ENCODE measurements at places on chromosomes 2 and 18. TPM values are rescaled to one million over a fixed set of nuclear protein-coding genes. Genes with fewer than 3 reads are reported as not detected.

GRCh38 chr2:69089266-69089665, 76.3 kb downstream of the ANTXR1 start:
- H3K4me3 ChIP-seq, result no peak overlapping the region
- peaks cover 2% of the 10 kb centered on the region for H3K36me3 ChIP-seq
- DNase-seq, result no peak
- no peak overlapping the region for H3K27ac ChIP-seq

GRCh38 chr2:47950340-47951301, 44.3 kb upstream of the FBXO11 start:
- no peaks in the 10 kb centered on the region for H3K27me3 ChIP-seq
- no peak overlapping the region for H3K27ac ChIP-seq
- no peak overlapping the region for H3K4me3 ChIP-seq
- H3K4me1 ChIP-seq, result no peaks in the 10 kb centered on the region
- no peak for DNase-seq

- no peaks in the 10 kb centered on the region for H3K4me1 ChIP-seq
- H3K36me3 ChIP-seq, result no peaks in the 10 kb centered on the region
- no peak overlapping the region for H3K27ac ChIP-seq
- H3K27me3 ChIP-seq, result no peaks in the 10 kb centered on the region
Observed at GRCh38 chr2:155679647-155680046, 652.9 kb downstream of the NR4A2 start.

GRCh38 chr18:59993560-59993959, 93.8 kb downstream of the PMAIP1 start:
- no peak overlapping the region for H3K4me3 ChIP-seq
- H3K27ac ChIP-seq, result no peak overlapping the region
- no peaks in the 10 kb centered on the region for H3K36me3 ChIP-seq
- H3K4me1 ChIP-seq, result no peaks in the 10 kb centered on the region
- no peaks in the 10 kb centered on the region for H3K27me3 ChIP-seq

- H3K4me3 ChIP-seq, result no peak overlapping the region
- H3K27ac ChIP-seq, result no peak overlapping the region
- H3K27me3 ChIP-seq, result no peaks in the 10 kb centered on the region
- H3K4me1 ChIP-seq, result no peaks in the 10 kb centered on the region
Observed at GRCh38 chr2:234492717-234493485, 4.0 kb downstream of the ARL4C start.

DNA sequence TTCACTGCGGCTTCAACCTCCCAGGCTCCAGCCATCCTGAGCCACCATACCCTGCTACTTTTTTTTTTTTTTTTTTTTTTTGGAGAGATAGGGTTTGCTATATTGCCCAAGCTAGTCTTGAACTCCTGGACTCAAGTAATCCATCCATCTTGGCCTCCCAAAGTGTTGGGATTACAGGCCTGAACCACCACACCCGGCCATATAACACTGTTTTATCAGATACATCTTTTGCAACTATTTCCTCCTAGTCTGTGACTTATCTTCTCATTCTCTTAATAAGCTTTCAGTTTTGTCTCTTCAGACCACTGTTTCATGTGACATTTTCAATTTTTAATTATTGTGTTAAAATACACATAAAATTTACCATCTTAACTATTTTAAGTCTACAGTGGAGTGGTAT, 35.7 kb upstream of the FAM117B start:
- no peaks in the 10 kb centered on the region for H3K27me3 ChIP-seq
- DNase-seq, result no peak
- H3K36me3 ChIP-seq, result no peaks in the 10 kb centered on the region
- no peaks in the 10 kb centered on the region for H3K4me1 ChIP-seq
- H3K4me3 ChIP-seq, result no peak overlapping the region

Gene LTBP1
- 551 TPM for total RNA-seq

Gene LAMA3
- total RNA-seq, result 14.2 TPM

Gene DNER
- 0.45 TPM for total RNA-seq

GRCh38 chr2:147482111-147482895, 362.5 kb upstream of the ACVR2A start:
- no peaks in the 10 kb centered on the region for H3K27me3 ChIP-seq
- no peak overlapping the region for H3K27ac ChIP-seq
- no peaks in the 10 kb centered on the region for H3K4me1 ChIP-seq
- no peaks in the 10 kb centered on the region for H3K36me3 ChIP-seq
- no peak for DNase-seq

DNA sequence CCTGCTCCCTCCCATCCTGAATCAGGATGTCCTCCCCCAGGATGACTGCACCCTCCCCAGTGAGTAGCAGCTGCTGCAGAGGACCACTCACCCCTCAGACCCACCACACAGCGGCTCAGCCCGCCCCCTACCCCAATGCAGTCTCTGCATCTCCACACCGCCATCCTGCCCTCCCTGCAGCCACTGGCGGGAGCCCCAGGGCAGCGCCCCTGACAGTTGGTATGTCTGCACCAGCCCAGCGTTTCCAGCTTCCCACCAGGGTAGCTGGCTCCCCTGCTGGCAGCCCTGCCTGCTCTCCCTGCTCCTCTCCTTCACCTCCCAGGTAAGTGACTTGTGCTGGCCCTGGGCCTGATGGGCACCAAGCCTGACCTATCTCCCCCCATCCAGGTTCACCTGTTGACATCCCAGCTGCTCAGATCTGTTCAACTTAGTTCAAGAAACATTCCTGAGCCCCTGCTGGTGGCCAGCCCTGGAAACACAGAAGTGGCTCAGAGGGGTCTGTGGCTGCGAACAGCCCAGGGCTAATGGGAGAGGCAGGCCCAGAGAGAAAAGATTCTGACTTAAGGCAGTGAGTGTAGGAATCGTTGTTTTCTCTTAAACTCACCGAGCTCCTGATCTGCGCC, 117.7 kb upstream of the RAB6C start:
- H3K27ac ChIP-seq, result no peak overlapping the region
- no peaks in the 10 kb centered on the region for H3K36me3 ChIP-seq
- no peak overlapping the region for H3K4me3 ChIP-seq
- no peaks in the 10 kb centered on the region for H3K4me1 ChIP-seq

- H3K4me3 ChIP-seq, result no peak overlapping the region
- H3K27ac ChIP-seq, result no peak overlapping the region
- H3K27me3 ChIP-seq, result no peaks in the 10 kb centered on the region
- H3K4me1 ChIP-seq, result no peaks in the 10 kb centered on the region
Observed at GRCh38 chr2:223306371-223306770, 254.4 kb downstream of the KCNE4 start.

Gene CHN1
- total RNA-seq, result 23.0 TPM

Gene ARMC9
- total RNA-seq, result 86.8 TPM

- H3K36me3 ChIP-seq, result no peaks in the 10 kb centered on the region
- no peaks in the 10 kb centered on the region for H3K27me3 ChIP-seq
- no peak overlapping the region for H3K27ac ChIP-seq
Observed at GRCh38 chr2:239948100-239948881, 76.9 kb downstream of the NDUFA10 start.

- no peak overlapping the region for H3K27ac ChIP-seq
- H3K36me3 ChIP-seq, result no peaks in the 10 kb centered on the region
- H3K4me1 ChIP-seq, result no peaks in the 10 kb centered on the region
Observed at GRCh38 chr2:104872866-104873688, 19.2 kb downstream of the POU3F3 start.

- no peak for DNase-seq
- H3K27ac ChIP-seq, result no peak overlapping the region
- H3K4me3 ChIP-seq, result no peak overlapping the region
- H3K4me1 ChIP-seq, result no peaks in the 10 kb centered on the region
- H3K27me3 ChIP-seq, result no peaks in the 10 kb centered on the region
- no peaks in the 10 kb centered on the region for H3K36me3 ChIP-seq
Observed at GRCh38 chr2:126644630-126645191, 11.2 kb upstream of the GYPC start.

- no peak overlapping the region for H3K27ac ChIP-seq
- peaks cover 29% of the 10 kb centered on the region for H3K4me1 ChIP-seq
- DNase-seq, result no peak
- no peaks in the 10 kb centered on the region for H3K36me3 ChIP-seq
- no peaks in the 10 kb centered on the region for H3K27me3 ChIP-seq
- no peak overlapping the region for H3K4me3 ChIP-seq
Observed at GRCh38 chr2:198098918-198099317, 294.5 kb downstream of the PLCL1 start.

Gene RAB12
- total RNA-seq, result 45.5 TPM

Gene EVX2
- not detected for total RNA-seq

DNA sequence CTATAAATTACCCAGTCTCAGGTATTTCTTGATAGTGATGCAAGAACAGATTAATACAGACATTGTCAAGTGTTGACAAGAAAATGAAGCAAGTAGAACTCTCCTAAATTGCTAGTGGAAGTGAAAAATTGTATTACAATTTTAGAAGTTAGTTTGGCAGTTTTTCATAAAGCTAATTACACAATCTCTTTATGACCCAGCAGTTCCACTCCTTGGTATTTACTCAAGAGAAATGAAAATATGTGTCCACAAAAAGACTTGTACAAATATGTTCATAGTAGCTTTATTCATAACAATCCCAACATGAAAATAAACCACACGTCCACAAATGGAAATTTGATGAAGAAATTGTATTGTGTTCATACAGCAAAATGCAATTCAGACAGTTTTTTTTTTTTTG, 49.4 kb downstream of the PDE1A start:
- H3K4me1 ChIP-seq, result peaks cover 5% of the 10 kb centered on the region
- DNase-seq, result no peak
- H3K4me3 ChIP-seq, result no peak overlapping the region
- no peaks in the 10 kb centered on the region for H3K36me3 ChIP-seq
- H3K27ac ChIP-seq, result no peak overlapping the region

DNA sequence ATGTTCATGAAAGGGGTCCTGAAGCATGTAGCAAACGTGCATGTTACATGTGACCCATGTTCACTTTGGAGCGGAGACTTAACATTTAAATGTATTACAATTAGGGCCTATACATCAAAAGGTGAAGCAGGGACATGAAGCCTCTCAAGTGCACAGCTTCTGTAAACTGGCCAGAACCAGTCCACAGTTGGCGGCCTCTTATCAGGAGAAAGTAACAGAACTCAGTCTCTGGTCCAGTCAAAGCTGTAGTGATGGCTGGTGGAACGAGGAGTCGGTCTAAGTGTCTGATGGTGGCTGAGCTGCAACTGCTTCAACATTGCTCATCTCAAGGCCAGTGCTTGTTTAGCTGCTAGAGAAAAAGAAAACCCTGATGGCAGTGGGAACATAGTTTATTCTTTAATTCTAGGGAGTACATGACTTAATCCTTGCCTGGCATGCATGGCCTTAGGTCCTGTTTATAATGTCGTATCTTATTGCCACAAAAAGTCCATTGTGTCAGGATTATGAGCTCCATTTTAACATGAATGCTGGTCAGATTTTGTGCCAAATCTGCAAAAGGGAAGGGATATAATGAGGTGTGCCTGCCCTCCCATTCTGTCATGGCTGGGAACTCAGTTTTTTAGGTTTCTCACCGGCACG, 22.2 kb upstream of the YES1 start:
- peaks cover 3% of the 10 kb centered on the region for H3K4me1 ChIP-seq
- H3K36me3 ChIP-seq, result no peaks in the 10 kb centered on the region
- no peak overlapping the region for H3K4me3 ChIP-seq
- no peak for DNase-seq
- H3K27me3 ChIP-seq, result no peaks in the 10 kb centered on the region

DNA sequence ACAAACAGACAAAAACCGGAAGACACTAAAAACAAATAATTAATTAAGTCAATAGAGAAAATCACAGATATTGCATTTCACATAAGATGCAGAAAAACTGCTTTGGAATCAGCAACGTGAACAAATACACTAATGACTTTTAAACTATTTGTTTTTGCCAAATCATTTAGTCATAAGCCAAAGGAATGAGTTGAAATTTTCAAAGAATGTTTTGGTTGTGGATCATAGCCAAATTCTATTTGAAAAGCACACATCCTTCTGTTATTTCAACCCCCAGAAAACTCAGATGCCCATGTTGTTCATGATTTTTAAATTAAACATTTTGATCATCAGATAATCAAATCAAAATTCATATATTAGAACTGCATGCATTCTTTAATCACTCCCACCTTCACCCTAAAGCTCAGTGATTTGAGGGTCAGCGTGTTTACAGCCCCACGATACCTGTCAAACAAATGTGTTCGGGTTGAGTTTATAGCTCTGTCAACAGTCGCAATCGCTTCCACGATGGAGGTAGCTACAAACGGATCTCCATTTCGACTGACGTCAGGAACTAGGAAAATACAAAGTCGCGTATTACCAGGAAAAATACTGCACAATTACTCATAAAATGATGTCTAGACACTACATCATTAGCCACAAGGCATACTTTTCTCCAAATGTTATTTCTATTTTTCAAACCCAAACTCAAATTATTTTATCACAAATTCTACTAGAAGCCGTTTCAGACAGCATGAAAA, 90.2 kb downstream of the PXDN start:
- H3K36me3 ChIP-seq, result peaks cover 3% of the 10 kb centered on the region
- no peak overlapping the region for H3K4me3 ChIP-seq
- no peaks in the 10 kb centered on the region for H3K27me3 ChIP-seq
- H3K4me1 ChIP-seq, result peaks cover 7% of the 10 kb centered on the region

Gene CMPK2
- 3.7 TPM for total RNA-seq

- H3K27me3 ChIP-seq, result no peaks in the 10 kb centered on the region
- peak; percentile 68 for DNase-seq
- H3K27ac ChIP-seq, result no peak within 1 kb of the TSS
- H3K36me3 ChIP-seq, result no peaks in the 10 kb centered on the region
- no peaks in the 10 kb centered on the region for H3K4me1 ChIP-seq
- peak within 1 kb of the TSS; percentile 82 for H3K4me3 ChIP-seq
Observed at GRCh38 chr18:21242141-21242779, at the start of gene GREB1L. GREB1L (plus strand) TSS chr18:21242232; CDS start chr18:21383519, 141,287 bp downstream.

DNA sequence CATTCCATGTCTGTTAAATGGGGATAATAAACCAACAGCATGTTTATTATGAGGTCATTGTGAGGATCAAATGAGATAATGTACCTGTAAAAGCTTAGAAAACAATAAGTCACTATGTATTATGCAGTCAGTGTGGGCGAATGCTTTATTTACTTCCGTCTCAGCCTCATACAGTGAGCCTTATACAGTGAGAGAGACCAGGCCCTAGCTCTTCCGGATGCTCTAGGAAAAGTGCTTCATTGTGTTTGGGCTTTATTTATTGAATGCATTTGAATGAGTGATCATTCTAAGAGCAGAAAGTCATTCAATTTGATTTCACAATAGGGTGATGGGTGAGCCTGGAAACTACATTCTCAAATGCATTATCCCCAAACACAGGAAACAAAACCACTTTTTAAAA, 603.9 kb upstream of the FANCL start:
- H3K27ac ChIP-seq, result no peak overlapping the region
- H3K27me3 ChIP-seq, result no peaks in the 10 kb centered on the region
- H3K36me3 ChIP-seq, result no peaks in the 10 kb centered on the region

GRCh38 chr2:240426845-240427721, 8.4 kb upstream of the GPC1 start:
- H3K27me3 ChIP-seq, result no peaks in the 10 kb centered on the region
- no peak for DNase-seq
- H3K4me1 ChIP-seq, result no peaks in the 10 kb centered on the region
- H3K27ac ChIP-seq, result no peak overlapping the region
